ENCODE measurements at places on chromosomes 5 and 9.

DNA sequence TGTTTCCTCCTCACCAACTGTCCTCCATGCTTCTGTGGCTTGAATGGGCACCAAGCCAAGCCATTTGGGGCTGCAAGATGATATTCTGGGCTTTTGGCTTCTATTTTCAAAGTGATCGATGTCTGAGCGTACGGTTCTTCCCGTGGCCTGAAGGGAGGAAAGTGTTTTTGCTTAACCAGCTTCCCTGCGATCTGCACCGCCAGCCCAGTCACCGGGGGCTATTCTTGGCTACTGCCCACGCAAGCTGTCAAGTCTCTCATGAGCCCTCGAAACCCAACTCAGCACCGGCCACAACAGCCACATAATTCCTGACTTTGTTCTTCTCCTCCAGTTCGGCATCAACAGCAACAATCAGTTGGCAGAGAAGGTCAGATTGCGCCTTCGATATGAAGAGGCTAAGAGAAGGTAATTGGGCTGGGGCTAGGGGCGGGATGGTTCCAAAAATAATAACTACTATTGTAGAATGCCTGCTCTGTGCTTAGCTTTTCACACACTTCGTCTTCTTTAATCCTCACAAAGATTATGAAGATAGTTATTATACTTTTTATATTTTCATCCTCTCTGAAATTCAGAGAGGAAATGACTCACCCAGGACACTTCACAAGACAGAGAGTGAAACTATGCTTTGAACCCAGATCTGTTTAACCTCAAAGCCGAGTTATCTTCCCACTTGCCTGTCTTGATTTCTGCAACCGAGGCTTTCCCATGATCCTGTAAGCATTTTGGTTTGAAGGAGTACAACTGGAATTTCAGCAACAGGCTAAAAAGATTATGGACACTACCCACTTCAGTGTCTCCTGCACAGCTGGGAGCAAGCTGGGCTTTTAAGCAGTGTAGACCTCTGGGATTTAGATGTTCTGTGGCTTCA lies 76.4 kb upstream of the RARS1 start:
- no peak for DNase-seq

GRCh38 chr5:55141945-55142690 lies 17.9 kb upstream of the GPX8 start:
- no peak for DNase-seq

DNA sequence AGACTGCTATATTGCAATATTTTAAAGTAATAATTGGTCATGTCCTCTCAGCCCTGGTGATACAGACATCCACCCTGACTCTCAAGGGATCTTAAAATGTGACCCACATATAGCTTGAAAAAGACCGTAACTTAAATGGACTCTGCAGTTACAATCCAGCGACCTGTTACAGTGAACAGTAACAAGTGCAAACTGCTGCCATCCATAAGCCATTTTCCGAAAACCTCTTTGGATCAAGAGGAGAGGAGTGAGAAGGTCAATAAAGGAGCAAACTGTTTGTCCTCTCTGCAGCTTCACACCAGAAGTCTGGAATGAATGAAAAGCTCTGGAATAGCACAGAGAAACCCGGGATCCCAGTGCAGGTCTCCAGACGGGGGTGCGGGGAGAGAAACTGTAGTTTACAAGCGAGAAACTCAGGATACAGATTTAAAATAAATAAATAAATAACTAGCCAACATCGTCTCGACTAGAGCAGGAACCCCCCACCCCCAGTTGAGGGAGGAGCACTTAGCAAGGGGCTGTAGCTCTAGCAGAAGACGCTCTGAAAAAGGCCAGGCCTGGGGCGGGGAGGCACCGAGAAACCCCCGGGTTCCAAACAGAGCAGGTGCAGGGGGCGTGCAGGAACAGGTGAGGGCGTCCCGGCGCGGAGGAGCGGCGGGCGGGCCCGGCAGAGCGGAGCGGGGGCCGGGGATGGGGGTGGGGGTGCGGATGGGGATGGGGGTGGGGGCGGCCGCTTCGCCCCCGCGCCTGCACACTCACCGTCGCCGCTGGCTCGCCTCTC lies 572 bp downstream of the ZDHHC21 start:
- DNase-seq = peak; percentile 48

DNA sequence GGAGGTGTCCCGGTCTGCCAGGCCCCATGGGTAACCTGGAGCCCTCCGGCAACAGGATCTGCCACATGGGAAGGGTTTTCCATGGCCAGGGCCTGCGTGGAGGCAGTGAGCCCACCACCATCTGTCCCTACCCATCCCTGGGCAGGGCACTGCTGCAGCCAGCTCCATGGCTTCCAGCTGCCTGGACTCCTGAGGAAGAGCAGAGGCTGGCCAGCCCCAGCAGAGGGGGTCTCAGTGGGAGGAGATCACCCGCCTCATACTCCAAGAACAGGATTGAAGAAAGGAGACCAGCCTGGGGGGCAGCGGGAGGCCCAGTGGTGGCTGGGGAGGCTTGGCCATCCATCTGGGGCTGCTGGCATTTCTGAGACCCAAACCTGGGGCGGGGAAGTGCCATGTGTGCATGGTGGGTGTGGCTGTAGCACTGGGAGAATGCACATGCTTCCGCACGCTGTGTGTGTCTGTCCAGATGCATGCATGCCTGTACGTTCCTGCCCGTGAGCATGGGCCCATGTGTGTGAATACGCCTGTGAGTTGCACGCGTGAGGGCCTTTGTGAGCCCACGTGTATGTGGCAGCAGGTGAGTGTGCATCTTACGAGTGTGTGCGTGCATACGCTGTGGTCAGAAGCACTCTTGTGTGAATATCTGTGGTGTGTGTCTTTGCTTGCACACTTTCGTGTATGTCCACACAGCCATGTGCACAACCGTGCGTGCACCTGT lies 78.5 kb downstream of the LMX1B start:
- no peak for DNase-seq

GRCh38 chr5:1294835-1295649 lies at the start of gene TERT:
TERT (minus strand) TSS chr5:1295068; CDS start chr5:1294989, 79 bp downstream.
- DNase-seq = peak; percentile 35

GRCh38 chr5:102711525-102712385 lies 43.4 kb upstream of the PAM start:
- DNase-seq = no peak

- no peak for DNase-seq
Measured at GRCh38 chr5:64682608-64683007, 7.7 kb upstream of the SHISAL2B start.

DNA sequence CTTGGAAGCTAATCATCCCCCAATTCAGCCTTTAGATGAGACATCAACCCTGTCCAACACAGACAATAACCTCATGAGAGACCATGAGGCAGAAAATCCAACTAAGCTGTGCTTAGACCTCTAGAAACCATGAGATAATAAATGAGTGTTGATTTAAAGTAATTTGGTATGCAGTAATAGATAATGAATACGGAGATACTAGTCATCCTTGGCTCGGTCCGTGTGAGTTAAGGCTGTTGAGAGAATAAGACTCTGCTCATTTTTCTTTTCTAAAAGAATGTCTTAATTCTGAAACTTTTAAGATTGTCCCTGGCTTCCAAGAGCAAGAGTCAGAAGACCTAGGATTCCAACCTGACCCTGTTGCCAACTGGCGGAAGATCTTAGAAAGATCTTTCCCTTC lies 6.1 kb downstream of the TNC start:
- DNase-seq = no peak

GRCh38 chr5:134772461-134773125 lies 14.0 kb downstream of the DDX46 start:
- DNase-seq = no peak

DNA sequence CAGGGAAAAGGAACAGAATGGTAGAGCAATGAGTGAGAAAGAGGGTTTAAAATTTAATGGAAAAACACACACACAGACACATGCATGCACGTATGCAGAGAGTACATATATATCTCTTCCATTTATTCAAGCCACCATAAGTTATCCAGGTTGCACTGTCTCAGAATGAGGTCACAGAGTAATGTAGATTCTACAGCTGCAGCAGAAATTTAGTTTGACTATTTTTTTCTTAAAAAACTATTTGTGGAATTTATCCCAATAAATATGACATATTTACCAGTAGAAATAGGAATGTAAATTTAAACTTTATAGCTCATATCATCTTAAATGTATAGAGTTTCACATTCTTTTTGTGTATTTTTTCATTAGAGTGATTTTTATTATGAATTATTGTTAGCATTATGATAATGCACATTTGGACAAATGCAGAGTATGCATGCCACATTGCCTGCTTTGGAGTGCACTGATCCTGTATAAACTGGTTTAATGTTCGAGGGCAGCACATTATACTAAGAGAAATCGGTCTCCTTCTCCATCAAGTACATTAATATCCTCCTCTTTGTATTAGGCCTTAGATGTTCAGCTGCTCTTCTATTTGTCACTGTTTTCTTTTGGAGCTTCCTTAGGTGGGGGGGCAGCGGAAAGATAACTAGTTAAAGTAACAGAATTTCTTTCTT lies 216.3 kb upstream of the TARS1 start:
- no peak for DNase-seq

- DNase-seq = no peak
Measured at GRCh38 chr5:34499001-34499734, 157.0 kb upstream of the RAI14 start.

DNA sequence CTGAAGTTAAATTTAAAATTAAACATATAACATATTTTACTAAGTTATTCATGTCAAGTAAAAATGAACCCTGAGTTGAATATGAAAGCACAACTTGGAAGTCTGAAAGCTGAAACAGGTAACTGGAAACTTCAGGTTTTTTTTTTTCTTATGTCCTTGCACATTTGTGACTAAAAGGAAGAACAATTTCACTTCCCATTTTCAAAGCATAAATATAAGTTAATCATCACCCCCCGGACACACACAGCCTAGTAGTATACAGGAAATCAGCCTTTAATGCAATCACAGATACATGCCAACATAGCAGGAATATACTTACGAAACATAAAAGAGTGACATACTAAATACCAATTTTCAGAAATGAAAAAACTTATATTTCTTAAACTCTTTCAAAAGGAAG lies 225.9 kb downstream of the RFX3 start:
- DNase-seq = no peak
